ENCODE measurements at places on chromosomes 12 and 14.
A peak's percentile ranks its signal among the peaks of the same experiment; 100 is the strongest.

GRCh38 chr12:73599268-73599667, 938.4 kb upstream of the ATXN7L3B start:
- DNase-seq: no peak
- H3K27ac ChIP-seq: no peak overlapping the region
- no peaks in the 10 kb centered on the region for H3K27me3 ChIP-seq
- H3K36me3 ChIP-seq: no peaks in the 10 kb centered on the region

GRCh38 chr12:54857406-54857805, 3.1 kb downstream of the MUCL1 start:
- no peaks in the 10 kb centered on the region for H3K27me3 ChIP-seq
- H3K27ac ChIP-seq: no peak overlapping the region
- H3K36me3 ChIP-seq: no peaks in the 10 kb centered on the region
- no peak for DNase-seq

GRCh38 chr12:24948420-24948756, 513 bp downstream of the BCAT1 start:
- peaks cover 15% of the 10 kb centered on the region for H3K4me1 ChIP-seq
- no peaks in the 10 kb centered on the region for H3K27me3 ChIP-seq
- no peak for DNase-seq
- H3K36me3 ChIP-seq: no peaks in the 10 kb centered on the region
- H3K27ac ChIP-seq: peak overlapping the region; percentile 64

DNA sequence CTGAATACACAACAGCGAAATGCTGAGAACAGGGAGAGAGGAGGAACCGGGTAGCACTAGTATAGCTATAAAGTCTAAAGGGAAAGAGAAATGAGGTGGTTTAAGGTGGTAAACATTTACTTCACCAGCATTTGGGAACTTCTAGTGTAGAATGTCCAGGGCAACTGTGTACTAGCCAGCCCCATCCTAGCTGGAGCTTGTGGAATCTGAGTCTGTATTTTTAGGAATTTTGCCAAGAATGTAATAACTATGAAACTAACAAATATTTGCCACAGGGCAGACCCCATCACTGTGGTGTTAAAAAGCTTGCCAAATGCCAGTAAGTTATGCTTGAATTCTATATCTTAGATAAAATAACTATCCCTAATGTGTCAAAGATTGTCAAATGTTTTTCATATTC, 398.9 kb upstream of the MIS18BP1 start:
- no peak overlapping the region for H3K27ac ChIP-seq
- no peak for DNase-seq
- no peaks in the 10 kb centered on the region for H3K36me3 ChIP-seq
- no peak overlapping the region for H3K4me3 ChIP-seq

DNA sequence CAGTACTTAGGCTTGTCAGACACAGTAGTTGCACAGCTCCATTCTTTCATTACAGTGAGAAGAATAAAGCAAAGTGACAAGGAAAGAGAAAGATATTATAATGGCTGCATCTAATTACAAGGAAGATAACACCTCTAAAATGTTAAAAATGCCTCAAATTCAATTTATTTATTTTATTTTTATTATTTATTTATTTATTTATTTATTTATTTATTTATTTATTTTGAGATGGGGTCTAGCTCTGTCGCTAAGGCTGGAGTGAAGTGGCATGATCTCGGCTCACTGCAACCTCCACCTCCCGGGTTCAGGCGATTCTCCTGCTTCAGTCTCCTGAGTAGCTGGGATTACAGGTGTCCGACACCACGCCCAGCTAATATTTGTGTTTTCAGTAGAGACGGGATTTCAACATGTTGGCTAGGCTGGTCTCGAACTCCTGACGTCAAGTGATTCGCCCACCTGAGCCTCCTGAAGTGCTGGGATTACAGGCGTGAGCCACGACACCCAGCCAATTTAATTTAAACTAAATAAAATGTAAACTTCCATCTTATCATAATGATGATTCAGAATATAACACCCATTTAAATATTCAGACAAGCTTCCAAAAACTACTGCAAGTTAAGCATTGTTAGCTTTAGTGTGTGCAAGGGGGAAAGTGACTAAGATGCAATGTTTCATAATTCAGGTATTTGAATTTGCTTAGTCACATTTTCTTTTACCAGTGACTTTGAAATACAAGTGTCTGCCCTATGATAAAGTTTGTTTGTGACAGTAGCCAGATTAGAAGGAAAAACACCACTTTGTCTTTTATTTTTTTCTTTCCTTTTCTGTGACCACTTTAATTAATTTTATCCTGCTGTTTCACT, 2.4 kb upstream of the CFAP54 start:
- H3K27me3 ChIP-seq: no peaks in the 10 kb centered on the region
- H3K4me1 ChIP-seq: peaks cover 14% of the 10 kb centered on the region
- no peak for DNase-seq
- peak overlapping the region; percentile 14 for H3K27ac ChIP-seq
- H3K36me3 ChIP-seq: no peaks in the 10 kb centered on the region
- no peak overlapping the region for H3K4me3 ChIP-seq

DNA sequence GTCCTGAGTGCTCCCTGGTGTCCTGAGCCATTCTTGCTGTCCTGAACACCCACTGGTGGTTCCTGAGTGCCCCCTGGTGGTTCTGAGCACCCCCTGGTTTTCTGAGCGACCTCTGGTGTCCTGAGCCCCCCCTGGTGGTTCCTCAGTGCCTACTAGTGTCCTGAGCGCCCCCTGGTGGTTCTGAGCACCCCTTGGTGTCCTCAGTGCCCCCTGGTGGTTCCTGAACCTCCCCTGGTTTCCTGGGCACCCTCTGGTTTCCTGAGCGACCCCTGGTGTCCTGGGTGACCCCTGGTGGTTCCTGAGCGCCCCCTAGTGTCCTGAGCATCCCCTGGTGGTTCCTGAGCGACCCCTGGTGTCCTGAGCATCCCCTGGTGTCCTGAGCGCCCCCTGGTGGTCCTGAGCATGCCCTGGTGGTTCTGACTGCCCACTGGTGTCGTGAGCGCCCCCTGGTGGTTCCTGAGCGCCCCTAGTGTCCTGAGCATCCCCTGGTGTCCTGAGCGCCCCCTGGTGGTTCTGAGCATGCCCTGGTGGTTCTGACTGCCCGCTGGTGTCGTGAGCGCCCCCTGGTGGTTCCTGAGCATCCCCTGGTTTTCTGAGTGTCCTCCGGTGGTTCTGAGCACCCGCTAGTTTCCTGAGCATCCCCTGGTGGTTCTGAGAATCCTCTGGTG, 473.1 kb downstream of the TMEM121 start:
- no peaks in the 10 kb centered on the region for H3K4me1 ChIP-seq
- H3K27ac ChIP-seq: no peak overlapping the region
- H3K36me3 ChIP-seq: no peaks in the 10 kb centered on the region

GRCh38 chr14:103606963-103607668, 21.9 kb upstream of the KLC1 start:
- no peak overlapping the region for H3K27ac ChIP-seq
- H3K4me3 ChIP-seq: no peak overlapping the region
- H3K27me3 ChIP-seq: peaks cover 8% of the 10 kb centered on the region
- no peak for DNase-seq

DNA sequence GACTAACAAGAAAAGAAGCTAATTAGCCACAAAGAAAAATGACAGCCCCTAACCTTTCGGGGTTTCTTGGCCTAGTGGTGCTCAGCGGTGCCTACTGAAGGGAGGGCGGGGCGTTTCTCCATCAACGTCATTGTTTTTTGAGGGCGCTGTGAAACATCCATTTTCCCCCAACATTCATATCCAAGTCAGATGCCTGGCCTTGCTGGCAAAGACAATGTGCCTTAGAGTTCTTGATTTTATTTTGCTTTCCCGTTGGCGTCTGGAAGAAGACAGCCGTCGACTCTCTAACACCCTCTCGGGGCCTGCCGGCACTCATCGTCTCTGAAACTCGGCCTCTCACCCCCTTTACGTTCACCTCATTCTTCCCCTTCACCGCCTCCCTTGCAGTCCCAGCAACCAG, 154.5 kb downstream of the PHETA1 start:
- no peaks in the 10 kb centered on the region for H3K27me3 ChIP-seq
- no peaks in the 10 kb centered on the region for H3K36me3 ChIP-seq
- no peak overlapping the region for H3K4me3 ChIP-seq
- no peaks in the 10 kb centered on the region for H3K4me1 ChIP-seq
- DNase-seq: no peak
- no peak overlapping the region for H3K27ac ChIP-seq

DNA sequence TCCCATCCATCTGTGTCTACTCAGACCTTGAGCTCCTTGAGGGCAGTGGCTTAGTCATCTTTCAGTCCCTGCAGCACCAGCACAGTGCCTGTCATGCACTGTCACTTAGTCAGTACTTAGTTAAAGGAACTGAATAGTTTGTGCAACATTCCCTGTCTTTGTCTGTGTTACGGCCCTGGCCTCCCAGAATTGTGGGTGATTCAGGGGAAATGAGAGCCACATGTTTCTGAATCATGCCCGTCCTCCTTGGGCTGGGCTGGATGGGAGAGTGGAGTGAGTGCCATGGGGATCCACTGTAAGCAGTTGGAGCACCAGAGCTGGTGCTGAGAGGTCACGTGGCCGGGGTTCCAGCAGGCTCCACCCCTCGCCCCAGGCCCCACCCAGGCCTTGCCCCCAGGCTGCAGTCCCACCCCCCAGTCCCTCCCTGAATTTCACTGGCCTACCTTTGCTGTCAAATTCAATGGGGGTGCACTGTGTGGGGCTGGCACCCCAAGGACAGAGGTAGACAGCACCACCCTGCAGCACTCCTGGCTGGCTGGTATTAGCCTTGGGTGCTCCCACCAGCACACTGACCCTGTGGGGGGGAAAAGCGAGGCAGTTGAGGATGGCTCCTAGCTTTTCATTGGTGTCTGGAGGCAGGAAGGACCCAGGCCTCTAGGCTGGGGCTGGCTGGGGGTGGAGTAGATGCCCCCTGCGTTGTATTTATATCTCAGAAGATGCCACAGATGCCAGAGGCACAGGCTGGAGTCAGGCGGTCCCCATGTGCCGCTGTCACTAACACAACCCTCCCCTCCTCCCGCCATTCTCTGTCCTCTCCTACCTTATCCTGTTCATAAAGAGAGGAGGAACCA, 7.5 kb downstream of the ITGA5 start:
- H3K27ac ChIP-seq: peak overlapping the region; percentile 93
- H3K4me1 ChIP-seq: peaks cover 52% of the 10 kb centered on the region
- no peak overlapping the region for H3K4me3 ChIP-seq
- peak; percentile 87 for DNase-seq
- no peaks in the 10 kb centered on the region for H3K27me3 ChIP-seq

GRCh38 chr14:99809859-99810558, 16.8 kb downstream of the EML1 start:
- no peak for DNase-seq
- no peaks in the 10 kb centered on the region for H3K36me3 ChIP-seq
- no peak overlapping the region for H3K4me3 ChIP-seq
- H3K4me1 ChIP-seq: peaks cover 24% of the 10 kb centered on the region
- H3K27me3 ChIP-seq: no peaks in the 10 kb centered on the region
